ENCODE measurements at places on chromosomes 3 and 15.

DNA sequence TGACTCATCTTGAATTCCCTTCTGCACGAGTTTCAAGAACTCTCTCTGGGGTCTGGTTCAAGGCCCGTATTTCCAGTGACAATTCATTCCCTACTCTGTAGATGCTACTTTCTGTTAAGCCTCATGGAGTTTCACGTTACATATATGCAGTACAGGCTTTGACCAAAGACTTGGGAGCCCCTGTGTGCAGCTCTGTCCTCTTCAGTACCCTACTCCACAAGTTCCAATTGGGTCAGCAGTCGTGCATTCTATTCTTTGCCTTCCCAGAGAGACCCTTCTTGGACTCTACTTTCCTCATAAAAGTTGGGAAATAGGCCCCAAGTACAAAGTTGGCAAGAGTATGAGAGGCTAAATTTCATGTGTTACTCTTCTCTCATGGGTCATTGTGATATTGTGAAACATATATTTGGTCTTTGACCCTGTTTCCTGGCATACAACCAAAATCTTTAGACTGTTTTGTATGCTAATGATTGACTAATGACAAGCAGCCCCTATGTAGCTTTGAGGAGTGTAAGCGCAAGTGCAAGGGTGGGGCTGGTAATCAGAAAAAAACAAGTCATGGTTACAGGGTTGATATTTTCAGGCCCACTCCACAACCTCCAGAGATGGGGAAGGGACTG, 15.0 kb upstream of the CCDC50 start:
- DNase-seq, result no peak

DNA sequence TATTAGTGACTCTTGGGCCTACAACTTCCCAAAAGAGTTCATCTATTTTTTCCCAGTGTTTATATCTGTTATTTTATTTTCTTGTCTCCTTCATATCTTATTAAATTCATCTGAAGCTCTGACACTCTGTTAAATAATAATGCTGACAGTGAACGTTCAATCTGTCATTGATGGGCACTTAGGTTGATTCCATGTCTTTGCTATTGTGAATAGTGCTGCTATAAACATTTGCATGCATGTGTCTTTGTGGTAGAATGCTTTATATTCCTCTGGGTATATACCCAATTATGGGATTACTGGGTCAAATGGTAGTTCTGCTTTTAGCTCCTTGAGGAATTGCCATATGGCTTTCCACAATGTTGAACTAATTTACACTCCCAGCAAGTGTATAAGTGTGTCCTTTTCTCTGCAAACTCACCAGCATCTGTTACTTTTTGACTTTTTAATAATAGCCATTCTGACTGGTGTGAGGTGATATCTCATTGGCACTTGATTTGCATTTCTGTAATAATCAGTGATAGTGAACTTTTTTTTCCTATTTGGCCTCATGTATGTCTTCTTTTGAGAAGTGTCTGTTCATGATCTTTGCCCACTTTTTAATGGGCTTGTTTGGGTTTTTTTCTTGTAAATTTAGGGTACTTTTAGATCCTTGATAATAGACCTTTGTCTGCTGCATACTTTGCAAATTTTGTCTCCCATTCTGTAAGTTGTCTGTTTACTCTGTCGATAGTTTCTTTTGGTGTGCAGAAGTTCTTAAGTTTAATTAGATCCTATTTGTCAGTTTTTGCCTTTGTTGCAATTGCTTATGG, 122.5 kb downstream of the LEKR1 start:
- DNase-seq, result no peak

DNA sequence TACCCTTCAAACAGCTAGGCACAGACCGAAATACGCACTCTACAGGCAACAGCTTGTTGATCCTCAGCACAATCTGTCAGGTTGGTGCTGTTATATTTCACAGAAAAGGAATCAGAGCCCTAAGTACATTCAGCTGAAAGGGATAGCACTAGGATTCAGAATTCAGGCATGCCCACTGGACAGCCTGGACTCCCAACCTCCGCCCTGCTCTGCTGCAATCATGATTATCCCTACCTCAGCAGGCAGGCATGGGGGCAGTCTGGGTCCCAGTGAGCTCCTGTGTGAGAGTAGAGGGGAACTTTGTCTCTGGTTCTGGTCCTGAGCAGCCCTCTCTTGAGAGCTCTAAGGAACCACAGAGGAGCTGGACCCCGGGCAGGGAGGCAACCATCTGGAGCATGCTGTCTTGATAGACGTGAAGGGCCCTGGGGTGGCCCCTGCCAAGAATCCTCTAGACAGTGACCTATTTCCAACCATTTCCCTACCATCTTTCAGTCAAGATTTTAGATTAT, 23.4 kb upstream of the NOX5 start:
- no peak for DNase-seq

DNA sequence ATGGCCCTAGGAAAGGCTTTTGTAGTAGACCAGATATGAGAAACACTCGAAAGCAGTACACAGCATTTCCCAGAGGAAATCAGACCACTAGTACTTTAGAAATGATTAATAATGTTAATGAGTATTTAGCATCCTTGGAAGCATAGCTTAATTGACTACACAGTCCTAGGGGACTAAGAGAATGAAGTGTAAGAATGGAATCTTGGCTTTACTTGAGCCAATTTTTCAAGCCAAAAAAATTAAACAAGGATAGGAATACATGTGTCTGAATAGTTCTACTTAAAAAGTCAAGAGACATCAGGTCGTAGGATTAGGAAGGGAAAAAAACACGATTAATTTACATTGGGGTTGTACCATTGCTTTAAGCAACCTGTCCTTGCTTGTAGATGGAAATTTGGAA, 38.2 kb downstream of the DPPA2 start:
- no peak for DNase-seq

GRCh38 chr15:101444807-101445508, 44.5 kb downstream of the PCSK6 start:
- no peak for DNase-seq

DNA sequence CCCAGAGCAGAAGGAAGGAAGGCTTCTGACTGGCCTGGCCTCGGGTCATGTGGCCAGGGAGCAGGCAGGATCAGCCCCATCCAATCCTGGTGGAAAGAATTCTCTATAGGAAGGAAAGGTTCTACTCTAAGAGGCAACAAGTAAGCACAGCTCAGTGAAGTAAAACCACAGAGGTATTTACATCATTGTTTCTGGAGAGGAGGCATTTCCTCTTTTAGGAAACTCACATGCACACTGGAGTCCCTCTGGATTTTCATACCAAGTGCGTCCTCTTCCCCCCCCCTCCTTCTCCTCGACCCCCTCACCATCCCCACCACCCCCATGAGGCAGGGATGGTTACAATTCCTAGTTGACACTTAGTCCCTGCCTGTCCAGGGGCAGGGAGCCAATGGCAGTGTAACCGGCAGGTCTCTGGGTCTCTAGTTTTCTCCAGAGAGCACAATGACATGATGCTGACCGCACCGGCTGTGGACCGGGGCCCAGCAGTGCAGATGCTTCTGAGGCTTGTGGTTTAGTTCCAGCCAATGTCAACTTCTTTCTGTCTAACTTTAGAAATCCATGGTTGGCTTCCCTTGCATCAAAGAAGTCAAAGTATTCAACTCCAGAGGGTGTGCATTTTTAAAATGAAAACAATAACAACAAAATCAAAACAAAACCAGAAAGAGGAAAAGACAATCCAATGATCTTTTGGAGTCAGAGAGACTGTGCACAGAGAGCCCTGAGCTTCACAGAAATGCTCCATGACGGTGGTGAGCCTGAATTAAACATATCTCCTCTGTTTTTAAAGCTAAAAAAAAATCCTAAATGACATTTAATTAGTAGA, 230.3 kb upstream of the TLE3 start:
- DNase-seq, result no peak

Data from WTC11 (cell line).